ENCODE measurements at places on chromosomes 6 and 20.

- no peak for DNase-seq
Observed at GRCh38 chr20:4326195-4327065, 311.1 kb upstream of the RNF24 start.

- DNase-seq, result no peak
Observed at GRCh38 chr6:87710090-87710489, 8.1 kb upstream of the AKIRIN2 start.

DNA sequence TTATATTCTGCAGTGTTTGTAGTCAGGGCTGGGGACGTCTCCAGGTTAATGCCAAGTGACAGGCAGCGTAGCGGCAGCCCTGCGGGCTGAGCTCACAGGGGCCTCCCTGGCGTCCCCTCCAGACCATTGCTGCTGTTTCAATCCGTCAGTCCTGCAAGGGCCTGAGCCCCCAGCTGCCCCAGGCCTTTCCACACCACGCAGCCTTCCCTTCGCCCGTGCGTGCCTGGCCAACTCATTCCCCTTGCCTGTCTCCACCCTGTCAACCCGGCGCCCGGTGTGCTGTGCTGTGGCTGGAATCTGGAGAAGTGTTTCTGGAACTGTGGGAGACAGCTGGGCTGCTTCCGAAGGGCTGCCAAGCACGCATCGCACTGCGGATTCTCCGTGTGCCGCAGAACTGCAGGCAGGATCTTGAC is 11.9 kb downstream of the BHLHE23 start:
- DNase-seq, result no peak

DNA sequence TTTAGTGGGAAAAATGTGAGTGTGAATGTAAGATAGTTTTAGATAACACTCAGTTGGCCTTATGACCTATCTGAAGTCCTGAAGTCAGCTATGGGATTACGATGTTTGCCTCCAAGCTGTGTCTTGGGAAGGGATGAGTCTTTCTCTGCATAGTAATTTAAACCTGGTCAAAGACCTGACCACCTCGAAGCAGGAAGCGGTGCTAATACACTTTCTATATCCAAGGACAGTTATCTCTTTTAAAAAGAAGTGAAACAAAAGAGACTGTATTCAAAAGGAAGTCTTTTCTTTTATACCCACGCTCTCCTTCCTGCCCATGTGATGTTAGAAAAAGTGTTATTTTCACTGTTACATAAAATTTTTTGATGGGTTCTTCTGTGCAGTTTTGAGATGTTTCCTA is 94.9 kb downstream of the JARID2 start:
- DNase-seq, result no peak

DNA sequence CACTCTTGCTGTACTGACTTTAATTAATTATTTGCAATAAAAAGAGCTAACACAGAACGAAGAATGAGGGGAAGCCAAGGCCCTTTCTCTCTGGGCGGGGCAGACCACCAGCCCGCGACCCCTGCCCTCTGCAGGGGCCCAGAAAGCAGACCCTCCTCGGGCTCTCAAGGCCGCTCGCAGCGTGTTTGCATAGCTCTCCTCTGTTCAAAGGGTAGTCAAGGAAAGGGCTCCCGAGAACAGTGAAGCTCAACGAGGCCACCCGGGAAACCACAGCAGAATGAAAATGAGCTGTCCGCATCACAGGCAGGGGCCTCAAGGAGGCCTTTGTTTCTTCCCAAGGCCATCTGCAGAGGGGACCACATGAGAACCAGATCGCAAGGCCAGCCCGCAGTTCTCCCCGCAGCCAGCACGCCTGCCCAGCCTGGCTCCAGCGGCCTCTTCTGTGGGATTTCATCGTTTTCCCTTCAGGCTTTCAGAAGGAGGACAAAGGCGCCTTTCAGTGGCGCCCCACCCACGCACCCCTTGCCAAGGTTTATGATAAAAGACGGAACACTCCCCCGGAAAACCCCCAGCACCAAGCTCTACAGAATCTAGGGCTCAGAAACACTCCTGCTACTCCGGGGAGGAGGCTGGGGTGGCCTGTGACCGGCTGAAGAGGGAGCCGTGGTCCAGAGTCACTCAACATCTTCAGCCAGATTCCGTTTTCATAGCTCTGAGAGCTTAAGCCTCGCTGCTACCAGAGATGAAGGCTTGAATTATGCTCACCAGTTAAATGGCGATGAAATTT is 25.3 kb downstream of the ACSS1 start:
- DNase-seq, result no peak

- DNase-seq, result no peak
Observed at GRCh38 chr6:158104696-158105095, 63.4 kb downstream of the SERAC1 start.

DNA sequence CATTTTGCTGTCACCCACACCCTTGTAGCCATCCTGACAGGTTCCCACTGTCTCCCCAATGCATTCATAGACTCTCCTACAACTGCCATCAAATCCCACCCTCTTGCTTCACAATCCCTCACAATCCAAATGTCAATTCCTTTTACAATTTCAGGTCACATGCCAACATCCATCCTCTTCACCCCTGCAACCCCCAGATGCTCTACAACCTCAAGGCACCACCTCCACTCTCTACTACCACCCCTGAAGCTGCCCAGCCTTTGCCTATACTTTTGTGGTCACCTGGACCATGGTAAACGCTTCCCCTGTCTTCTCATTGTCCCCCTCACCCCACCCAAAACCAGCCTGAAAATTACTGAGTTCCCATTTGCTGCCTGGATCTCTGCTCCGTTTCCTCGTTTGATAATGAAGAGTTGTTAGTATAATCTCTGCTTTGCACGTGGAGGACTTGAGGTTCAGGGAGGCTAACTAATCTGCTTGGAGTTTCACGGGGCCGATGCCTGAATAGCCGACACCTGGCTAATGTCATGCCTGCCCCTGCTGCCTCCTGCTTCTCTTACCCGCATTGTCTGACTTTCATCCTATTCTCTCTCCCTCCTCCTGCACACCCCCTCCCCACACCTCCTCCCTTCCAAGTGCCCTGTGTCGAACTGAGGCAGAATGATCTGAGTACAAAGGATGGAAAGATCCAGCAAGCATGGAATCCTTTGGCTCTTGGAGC is 82.4 kb upstream of the TOX2 start:
- DNase-seq, result no peak

Measured in activated T-cell treated with anti-CD3 and anti-CD28 coated beads for 24 hours (primary cell).